ENCODE measurements at places on chromosomes 1 and 21.

GRCh38 chr1:201656311-201657032 is 117.5 kb downstream of the NAV1 start:
- DNase-seq, result no peak

DNA sequence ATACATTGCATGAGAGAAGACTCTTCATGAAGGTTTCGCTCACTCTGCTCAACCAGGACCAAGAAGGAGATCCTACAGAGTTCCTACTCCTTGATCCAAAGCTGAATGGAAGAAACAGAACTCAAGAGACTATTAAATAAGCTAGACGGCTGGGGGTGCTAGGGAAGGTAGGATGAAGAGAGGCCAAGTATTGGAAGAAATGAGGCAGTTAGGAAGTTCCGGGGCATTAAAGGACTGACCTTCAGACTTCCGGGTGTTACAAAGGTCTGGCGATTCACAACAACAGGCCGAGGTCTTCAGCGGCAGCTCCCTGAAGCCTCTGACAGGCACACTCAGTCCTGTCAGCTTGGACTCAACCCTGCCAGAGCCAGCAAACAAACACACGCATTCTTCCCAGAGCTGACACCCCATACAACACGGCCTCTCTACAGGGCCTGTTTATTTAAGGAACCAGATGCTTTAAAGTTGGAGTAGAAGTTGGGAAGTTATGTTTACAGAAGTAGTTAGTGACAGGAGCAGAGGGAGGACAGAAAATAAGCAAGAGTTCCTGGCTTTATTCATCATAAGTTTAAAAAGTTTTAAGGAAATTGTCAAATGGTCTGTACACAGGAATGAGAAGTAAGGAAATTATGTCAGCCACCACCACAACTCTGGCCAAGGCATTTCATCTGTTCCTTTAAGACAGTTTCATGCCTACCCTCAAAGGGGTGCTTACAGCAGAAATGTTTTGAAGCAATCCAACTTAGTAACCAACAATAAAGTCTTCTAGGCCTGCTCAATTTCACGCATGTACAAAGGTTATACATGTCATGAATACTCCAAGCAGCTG is 4.7 kb downstream of the SORT1 start:
- peak; percentile 64 for DNase-seq

- DNase-seq, result no peak
Observed at GRCh38 chr1:3347257-3348020, 107.0 kb upstream of the ARHGEF16 start.

DNA sequence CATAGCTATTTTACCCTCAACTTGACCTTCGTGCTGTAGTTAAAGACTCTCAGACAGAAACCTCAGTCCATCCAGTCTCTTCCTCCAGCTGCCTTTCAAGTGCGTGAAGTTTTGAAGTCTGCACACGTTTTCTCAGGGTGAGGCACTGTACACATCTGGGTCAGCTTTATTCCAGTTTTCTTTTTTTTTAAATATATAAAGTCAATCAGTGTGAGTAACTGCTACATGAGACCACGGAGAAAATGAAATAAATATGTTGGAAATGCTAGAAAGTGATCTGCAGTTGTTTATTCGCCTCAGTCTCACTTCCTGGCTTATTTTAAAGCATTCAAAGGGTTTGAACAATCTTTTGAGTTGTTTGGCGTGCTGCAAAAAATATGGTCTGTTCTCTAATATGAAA is 135.7 kb downstream of the ROR1 start:
- no peak for DNase-seq

GRCh38 chr1:36365381-36365780 is 20.3 kb downstream of the STK40 start:
- DNase-seq, result peak; percentile 94

DNA sequence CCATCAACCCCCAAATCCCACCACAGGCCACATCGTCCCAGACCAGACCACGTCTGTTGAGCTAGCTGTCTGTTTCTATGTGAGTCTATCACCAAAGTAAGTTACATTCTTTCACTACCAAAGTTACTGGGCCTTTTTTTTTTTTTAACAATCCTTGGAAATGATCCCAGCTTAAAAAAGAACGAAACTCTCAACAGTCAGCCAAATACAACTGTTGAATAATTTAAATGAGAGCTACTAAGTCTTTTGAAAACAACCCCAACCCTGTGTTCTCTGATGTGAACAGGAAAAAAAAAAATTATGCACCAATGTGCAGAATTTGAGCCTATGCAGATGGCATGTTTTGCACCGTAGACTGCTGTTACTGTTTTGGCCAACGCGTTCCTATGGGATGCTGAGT is 134.0 kb upstream of the ETS2 start:
- no peak for DNase-seq

DNA sequence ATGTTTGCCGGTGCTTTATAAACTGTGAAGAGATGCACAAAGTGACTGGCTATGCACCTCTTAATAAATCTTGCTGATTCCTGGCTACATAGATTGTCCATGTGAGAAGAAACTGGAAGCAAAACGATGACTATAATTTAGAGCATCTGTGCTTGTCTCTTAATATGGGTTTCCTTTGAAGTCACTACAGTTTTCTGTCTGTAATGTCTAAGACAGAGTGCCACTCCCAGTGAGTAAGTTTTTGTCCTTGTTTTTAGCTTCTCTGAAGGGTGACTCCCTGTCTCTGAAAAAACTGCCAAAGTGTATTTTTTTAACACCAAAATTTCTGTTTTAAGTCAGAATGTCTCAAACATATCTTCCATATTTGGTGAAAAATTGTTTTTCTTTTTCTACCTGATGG is 175.1 kb downstream of the FASLG start:
- no peak for DNase-seq

GRCh38 chr21:46483300-46484295 is 24.9 kb downstream of the DIP2A start:
- no peak for DNase-seq

GRCh38 chr1:27643600-27644368 is 8.8 kb upstream of the FGR start:
- DNase-seq, result peak; percentile 44

GRCh38 chr1:125064481-125064880 is 3879.7 kb downstream of the SRGAP2C start:
- no peak for DNase-seq

GRCh38 chr1:153921803-153922075 is 1.0 kb downstream of the GATAD2B start:
- DNase-seq, result no peak

DNA sequence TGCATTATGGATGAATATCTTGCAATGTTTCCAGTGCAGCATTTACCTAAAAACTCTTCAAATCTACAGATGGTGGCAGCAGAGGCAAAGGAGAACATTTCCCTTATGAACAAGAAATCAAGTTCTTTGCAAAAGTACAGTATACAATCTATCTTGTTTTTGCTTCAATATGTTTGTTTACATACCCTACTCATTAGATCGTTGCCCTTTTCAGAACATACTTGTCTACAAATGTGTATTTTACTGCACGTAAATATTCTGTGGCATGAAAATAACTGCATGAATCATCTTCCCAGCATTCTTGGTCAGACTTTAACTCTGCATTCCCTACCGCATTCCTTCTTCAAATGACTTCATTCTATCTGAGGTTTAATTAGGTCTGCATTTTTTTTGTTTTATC is 212.7 kb downstream of the ZP4 start:
- no peak for DNase-seq

DNA sequence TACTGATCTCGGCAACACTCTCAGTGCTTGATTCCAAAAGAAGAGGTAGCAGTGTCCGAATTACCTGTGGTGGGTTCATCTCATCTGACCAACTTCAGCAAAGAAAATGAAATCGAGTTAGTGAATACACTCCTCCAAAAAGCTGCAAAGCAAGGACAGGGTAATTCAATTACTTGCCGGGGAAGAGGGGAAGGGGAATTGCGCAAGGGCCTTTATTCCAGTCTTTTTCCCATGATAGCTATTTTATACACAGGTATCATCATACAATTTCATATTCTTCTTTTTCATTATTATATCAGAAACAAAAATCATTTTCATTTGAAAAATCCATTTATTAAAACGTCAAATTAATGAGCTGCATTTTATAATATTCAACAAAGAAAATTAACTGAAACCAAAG is 42.9 kb downstream of the UBR4 start:
- DNase-seq, result no peak

GRCh38 chr21:35908311-35909078 is 151.8 kb downstream of the SETD4 start:
- no peak for DNase-seq

DNA sequence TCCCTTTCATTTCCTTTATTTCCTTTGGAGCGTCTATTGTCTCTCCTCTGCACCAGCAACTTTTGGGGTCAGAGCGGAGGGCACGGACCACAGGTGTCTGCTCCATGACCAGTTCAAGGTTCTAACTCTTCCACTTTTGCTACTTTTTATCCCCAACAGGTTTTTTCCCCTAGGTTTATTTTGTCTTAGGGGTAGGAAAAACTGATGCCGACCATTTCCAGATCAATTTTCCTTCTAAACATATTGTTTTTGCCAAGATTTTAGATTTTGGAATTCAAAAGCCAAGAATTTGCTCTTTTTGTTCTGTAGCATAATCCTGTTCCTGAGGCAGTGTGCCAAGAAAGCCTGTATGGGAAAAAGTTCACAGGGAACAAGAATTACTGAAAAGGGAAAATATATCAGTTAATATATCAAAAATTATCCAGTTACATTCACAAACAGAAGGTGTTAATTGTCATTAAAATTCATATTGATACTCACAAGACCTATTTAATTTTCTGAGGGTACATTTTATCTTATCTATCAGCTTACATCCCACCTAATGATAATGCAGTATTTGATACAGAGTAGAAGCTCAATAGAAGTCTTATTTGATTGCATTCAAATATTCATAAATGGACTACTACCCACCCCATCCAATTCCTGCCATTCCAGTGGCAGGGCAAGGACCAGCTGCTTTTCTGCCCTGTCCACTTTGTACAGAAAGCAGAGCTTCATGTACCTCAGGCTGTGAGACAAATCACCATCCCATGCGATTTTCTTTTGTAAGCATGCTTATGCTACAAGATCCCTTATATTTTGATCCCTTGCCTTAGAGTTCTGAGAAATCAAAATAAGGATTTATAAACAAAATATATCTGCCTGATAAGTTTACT is 31.2 kb downstream of the TSEN15 start:
- no peak for DNase-seq

GRCh38 chr21:33412832-33413519 is 9.8 kb downstream of the IFNGR2 start:
- no peak for DNase-seq

GRCh38 chr1:172321451-172321850 is 99.0 kb upstream of the C1orf105 start:
- DNase-seq, result peak; percentile 69

GRCh38 chr1:184806296-184806721 is 51.7 kb upstream of the EDEM3 start:
- DNase-seq, result peak; percentile 94

DNA sequence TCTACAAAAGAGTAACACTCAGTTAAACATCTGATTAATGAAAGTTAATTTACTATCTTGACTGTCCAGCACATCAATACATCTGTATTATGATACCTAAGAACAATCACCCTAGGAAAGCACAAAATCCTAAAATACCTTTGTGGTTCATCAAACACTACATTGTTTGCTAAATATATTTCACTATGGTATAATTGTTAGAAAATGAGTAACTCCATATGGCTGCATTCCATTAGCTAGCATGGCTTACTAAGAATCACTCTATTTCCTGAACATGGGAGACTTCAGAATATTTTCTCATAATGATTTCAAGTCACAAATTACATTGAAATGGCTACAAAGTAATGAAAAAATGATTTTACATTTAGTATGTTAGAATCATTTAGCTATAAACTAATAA is 12.5 kb downstream of the TRMT1L start:
- no peak for DNase-seq

DNA sequence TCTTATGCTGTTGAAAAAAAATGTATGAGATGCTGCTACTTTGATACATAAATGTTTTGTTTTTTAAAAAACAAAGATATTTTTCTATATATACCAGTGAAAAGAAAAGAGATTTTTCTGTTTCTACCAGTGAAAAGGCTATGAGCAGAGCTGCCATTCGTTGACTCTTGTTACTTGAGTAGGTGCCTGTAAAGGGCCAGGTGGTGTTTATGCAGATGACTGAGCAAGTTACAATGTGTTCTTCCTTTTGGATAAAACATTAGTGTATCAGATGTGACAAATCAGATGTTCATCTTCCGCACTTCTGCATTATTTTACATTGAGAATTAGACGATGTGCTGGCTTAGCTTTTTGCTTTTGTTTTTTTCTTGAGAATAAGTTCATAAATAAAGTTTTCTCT is 45.4 kb downstream of the BARHL2 start:
- no peak for DNase-seq

DNA sequence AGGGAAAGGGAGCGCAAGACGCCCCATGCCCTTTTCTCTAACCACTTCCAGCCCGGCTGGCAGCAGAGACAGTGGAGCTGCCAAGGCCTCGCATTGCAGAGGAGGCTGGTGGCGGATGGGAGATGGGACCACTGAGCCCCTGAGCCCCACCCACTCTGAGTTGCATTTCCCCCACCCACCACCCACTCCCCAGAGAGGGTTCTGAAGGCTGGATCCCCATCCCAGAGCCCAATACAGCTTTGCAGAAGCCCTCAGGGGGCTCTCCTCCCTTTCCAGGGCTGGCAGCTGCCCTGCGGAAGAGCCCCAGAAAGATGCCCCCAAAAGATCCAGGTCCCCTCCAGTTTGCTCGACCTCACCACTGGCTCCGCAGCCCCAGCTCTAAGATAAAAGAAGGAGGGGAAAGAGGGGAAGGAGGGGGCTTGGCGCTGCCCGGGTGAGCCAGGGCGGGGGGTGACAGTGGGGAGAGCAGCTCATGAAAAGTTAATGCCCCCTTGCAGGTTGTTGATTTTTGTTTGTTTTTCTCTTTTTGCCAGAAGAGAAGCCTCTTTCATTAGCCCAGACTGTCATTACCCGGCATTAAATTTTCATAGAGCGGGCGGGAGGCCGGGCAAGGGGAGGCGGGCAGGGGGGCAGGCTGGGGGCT is 38.4 kb upstream of the CASZ1 start:
- DNase-seq, result no peak

GRCh38 chr1:244315996-244316395 is 135.7 kb downstream of the ADSS2 start:
- DNase-seq, result no peak

- DNase-seq, result no peak
Observed at GRCh38 chr1:245092638-245092976, 62.2 kb upstream of the KIF26B start.

DNA sequence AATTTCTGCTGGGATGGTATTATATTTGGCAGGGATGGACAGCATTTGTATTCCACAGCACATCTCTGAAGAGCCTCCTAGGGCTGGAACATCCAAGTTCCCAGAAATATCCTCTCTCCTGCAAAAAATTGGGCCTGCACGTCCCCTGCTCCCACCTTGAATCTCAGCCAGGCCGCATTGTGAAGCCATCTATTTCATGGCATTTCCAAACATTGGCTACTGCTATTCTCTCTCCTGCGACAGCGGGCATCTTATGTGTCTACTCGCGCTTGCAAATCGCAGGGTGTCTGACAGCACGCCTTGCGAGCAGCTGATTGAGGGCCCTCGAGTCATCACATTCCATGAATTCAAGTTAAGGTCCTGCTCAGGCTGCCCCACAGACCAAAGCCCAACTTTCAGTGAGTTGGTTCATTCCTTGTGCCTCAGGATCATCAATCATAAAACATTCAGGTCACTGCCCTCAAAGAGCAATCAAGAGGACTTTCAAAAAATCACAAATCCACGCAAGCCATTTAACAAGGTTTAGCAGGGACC is 15.8 kb downstream of the RGS8 start:
- DNase-seq, result no peak
